ENCODE measurements at places on chromosomes 2 and 18. TPM values are rescaled to one million over a fixed set of nuclear protein-coding genes. Genes with fewer than 3 reads are reported as not detected.

SLC14A1 gene
- total RNA-seq, result 5.6 TPM

CGREF1 gene
- total RNA-seq, result 9.3 TPM

GMPPA gene
- 66.3 TPM for total RNA-seq

SCYGR4 gene
- not detected for total RNA-seq

INHA gene
- 0.18 TPM for total RNA-seq

GRCh38 chr2:98122524-98122923 is 35.6 kb downstream of the VWA3B start:
- DNase-seq, result no peak

GRCh38 chr2:56227811-56228210 is 44.0 kb downstream of the CCDC85A start:
- no peak for DNase-seq

DNA sequence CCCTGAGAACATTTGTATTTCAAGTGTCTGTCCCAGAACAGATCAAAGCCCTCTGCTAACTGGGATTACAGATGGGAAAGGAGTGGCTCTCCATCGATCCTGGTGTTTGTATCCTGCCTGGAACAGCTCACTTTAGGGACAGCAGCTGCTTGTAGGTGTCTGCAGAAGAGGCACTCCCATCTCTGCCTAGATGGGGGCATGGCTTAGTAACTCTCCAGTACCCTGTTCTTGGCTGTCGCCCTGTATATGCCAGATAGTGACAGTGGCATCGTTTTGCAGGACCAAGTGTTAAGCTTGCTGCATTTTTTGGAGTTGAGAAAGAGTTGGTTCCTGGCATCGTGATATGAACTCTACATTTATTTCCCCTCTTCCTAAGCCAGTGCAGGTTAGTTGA is 189.9 kb downstream of the SH3RF3 start:
- DNase-seq, result no peak

DNA sequence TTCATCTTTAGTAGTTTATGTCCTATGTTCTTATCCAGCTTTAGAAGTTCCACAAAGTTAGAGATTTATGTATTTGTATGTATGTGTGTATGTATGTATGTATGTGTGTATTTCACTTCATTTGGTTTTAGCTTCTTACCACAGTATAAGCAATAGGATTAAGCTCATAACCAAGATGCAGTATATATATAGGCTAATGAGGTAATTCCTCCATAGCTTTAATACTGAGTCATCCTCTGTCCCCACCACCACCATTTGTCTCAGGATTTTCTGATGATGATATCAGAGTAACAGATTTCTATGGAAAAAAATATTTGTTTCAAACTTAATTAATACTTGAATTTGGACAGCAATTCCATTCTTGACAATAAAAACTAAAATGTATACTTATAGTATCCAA is 159.2 kb downstream of the SOX11 start:
- no peak for DNase-seq

Data from fibroblast of the aortic adventitia (primary cell).